Uterus (tissue), 4 donors: ENCODE measurements at places on chromosomes 4 and X. TPM values are rescaled to one million over a fixed set of nuclear protein-coding genes. Genes with fewer than 3 reads are reported as not detected.

GRCh38 chrX:132017431-132018185 is 5.5 kb upstream of the STK26 start:
- DNase-seq: no peak

GRCh38 chr4:117466388-117466787 is 381.0 kb upstream of the TRAM1L1 start:
- DNase-seq: no peak

DNA sequence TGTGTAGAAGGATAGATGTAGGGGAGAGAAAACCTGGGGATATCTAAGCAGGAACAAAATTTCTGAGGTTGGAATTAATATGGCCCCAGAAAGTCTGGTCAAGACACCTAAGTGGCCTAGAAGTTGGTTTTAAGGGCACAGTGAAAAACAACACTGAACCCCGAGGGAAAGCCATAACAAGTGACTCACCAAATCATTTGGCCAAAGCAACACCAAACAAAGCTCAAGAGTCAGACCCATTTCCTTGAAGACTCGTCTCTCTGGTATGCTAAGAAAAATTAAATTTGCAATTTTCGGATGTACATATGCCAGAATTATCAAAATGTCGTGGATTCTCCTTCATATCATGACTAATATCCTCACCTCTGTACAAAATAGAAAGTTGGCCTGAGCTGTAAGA is 162.9 kb downstream of the SMIM20 start:
- DNase-seq: no peak

DNA sequence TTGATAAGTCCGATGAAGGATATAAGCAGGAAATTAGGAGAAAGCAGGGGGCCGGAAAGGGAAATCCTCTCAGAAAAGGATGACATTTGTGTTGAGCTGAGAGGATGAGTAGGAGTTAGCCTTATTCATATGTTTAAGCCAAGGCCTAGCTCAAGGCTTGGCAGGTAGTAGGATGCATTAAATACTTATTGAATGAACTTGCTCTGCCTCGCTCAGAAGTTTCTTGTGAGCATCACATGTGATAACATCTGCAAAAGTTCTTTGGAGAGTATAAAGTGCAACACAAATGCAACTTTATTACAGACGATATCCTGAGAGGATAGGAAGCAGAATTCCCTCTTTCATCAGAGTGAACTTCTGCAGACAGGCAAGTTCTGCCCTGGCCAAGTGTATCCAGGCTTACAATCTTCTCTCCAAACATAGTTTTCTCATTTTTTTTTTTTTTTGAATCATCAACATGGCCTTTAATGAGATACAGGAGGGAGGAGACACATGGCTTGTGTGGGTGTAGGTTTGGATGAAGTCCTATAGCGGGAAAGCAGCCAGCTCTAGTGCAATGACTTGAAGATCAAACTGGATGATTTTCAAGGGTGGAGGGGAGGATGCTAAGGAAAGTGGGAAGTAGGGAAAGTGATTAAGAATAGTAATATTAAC is 48.1 kb downstream of the LUZP4 start:
- DNase-seq: peak; percentile 68

DNA sequence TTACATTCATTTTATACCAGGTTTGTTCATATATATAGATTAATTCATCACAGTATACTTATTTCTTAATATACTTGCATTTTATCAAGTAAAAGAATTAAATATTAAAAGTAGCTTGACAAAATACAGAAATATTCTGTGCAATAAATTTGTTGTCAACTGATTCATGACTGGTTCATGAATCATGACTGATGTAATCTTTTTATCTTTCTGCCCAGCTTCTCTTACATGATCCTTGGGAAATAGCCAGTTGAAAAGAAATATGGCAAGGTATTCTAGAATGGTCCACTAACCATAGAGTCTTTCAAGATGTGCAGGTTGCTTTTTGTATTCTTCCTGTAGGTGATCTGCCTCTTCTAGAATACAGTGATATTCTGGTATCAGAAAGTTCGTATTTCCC is 4.2 kb upstream of the CCNA2 start:
- no peak for DNase-seq

GRCh38 chrX:47561659-47562151 is 700 bp downstream of the ARAF start:
- no peak for DNase-seq

EVC gene
- total RNA-seq: 48.3 TPM

- peak; percentile 21 for DNase-seq
These were observed 39.2 kb upstream of the ANTXR2 start for GRCh38 chr4:80112236-80112635.

GJB1 gene
- total RNA-seq: not detected

GAGE1 gene
- total RNA-seq: not detected

- no peak for DNase-seq
These were observed 13.6 kb upstream of the SPARCL1 start for GRCh38 chr4:87542734-87543312.

GRCh38 chr4:125313497-125313896 is 1.3 kb upstream of the FAT4 start:
- peak; percentile 50 for DNase-seq

DNA sequence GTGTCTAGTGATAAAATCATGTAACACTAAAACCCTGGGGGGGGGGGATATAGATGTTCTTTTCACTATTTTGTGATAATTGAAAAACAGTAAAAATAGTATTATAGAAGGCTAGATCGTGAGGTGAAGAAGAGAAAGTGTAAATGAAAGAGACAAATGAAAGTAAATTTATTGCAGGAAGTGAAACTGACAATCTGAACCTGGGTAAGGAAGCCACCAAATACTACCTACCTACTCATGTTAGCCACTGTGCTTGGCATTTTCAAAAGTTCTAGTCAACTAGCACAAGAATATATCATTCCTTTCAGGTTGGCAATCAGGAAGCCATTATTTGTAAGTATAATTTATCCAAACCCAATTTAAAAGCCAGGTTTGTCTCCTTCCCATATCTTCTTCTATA is 1366.1 kb downstream of the FAM133A start:
- DNase-seq: no peak

DNA sequence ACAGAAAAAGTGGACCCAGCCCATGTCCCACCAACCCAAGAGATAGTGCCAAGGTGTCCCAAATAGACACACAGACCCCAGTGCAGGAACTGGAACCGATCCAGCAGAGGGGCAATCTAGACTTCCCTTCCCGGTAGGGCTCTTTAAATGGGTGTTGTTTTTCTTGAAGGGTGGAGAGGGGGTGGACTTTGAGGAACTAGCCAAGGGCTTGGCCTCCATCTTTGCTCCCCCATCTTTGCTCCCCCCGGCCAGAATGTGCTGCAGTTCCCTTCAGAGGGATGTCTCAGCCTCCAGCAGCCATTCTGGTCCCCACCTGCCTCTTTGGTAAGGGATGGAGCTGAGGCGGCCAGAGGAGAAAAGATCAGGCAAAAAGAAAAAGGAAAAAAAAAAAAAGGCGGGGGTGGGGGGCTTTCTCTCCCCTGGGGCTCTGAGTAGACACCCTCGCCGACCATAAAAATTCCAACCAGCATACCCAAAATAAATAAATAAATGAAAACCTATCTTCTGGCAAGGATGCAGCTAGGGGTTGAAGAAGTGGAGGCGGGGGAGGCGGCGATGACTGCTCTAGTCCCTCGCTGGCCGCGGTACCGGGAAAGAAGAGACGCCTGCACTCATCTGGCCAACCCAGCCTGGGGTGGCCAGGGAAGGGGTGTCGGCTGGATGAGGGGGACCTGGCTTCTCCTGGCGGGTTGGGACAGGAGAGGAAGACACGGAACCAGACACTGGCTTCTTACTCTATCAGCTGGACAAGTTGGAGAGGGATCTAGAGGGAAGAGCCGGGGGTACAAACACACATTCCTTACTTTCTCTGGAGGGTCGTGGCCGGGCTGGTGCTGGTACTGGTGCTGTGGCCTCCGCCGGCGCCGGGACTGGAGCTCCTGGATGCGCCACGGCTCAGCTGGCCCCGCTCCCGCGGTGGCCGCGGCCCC is 38.5 kb upstream of the IQSEC2 start:
- DNase-seq: no peak

CXorf65 gene
- total RNA-seq: not detected

RBMX2 gene
- 14.1 TPM for total RNA-seq

GRCh38 chr4:176277162-176277904 is 8.3 kb upstream of the ASB5 start:
- DNase-seq: peak; percentile 43

DNA sequence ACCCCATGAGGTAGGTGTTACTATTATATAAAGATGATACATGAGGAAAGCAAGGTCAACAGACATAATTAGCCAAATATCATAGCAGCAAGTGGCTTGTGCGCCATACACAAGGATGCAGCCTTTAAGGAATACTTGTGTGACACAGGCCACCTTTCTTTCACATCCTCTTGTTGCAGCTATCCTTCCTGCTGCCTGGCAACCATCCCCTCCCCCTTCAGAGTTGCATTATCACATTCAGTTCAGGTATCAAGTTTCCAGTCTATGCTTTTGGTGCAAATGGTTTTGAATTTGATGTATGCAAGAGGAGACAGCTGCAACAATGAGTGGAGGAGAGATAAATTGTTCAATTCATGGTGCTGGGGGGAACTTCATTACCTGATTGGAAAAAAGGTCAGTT is 6.4 kb downstream of the ZCCHC18 start:
- DNase-seq: no peak

DNA sequence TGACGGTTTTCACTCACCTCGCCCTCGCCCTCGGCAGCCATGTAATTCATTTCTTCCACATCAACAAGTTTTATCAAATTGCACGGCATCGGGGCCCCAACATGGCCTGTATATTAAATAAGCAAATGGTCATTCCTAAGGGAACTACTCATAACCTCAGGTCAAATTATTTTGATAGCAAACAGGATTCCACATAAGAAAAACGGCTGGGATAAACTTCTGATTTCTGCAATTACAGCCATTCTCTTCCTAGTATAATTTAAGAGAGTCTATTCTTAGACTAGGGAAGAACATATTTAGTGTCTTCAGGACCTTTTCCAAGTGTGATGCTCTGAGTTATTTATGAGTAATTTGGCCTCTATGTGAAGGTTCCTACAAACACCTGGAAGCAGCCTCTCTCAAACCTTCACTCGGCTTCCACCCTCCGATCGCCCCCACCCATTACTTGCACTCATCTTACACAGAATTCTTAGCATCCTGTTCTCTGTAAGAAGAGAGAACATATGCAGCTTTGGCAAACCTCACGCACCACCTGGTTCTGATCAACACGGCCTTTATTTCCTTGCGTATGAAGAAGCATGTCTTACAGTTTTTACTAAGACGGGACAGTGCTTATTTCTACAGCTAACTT is 29.4 kb upstream of the CENPU start:
- peak; percentile 85 for DNase-seq

DNA sequence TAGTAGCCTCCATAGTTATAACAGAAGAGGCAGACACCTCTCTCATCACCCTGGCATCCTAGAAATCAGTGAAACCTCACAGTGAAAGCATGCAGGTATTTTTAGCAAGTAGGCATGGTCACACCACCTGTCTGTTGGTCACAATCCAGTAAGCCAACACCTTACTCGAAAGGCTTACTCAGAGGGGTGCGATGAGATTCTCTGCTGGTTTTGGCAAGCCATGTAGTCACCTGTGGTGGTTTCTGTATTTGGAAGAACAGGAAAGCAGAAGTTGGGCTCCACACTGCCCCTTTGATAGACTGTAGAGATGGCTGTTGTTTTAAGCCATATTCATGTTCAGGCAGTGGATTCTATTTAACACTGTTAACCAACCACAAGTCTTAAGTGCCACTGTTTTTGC is 134.7 kb downstream of the DCLK2 start:
- DNase-seq: no peak

- DNase-seq: no peak
These were observed 9.5 kb downstream of the PNMA6F start for GRCh38 chrX:153312041-153312440.

GRCh38 chr4:30989508-30989907 is 269.3 kb downstream of the PCDH7 start:
- DNase-seq: no peak

FAM156A gene
- 12.9 TPM for total RNA-seq

- DNase-seq: no peak
These were observed 89.0 kb upstream of the BANK1 start for GRCh38 chr4:101701551-101701950.

DNA sequence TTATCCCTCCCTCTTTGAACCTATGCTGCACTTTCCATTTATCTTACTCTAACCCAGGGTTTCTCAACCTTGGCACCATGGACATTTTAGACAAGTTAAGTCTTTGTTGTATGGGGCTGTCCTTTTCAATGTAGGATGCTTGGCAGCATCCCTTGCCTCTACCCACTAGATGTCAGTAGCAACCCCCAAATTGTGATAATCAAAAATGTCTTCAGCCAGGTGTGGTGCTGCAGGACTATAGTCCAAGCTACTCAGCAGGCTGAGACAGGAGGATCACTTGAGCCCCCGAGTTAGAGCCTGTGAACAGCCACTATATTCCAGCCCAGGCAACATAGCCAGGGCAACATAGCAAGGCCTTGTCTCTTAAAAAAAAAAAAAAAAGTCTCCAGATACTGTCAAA is 7.0 kb downstream of the LRCH2 start:
- no peak for DNase-seq

- DNase-seq: no peak
These were observed 29.6 kb downstream of the PHOX2B start for GRCh38 chr4:41718907-41719306.

DNA sequence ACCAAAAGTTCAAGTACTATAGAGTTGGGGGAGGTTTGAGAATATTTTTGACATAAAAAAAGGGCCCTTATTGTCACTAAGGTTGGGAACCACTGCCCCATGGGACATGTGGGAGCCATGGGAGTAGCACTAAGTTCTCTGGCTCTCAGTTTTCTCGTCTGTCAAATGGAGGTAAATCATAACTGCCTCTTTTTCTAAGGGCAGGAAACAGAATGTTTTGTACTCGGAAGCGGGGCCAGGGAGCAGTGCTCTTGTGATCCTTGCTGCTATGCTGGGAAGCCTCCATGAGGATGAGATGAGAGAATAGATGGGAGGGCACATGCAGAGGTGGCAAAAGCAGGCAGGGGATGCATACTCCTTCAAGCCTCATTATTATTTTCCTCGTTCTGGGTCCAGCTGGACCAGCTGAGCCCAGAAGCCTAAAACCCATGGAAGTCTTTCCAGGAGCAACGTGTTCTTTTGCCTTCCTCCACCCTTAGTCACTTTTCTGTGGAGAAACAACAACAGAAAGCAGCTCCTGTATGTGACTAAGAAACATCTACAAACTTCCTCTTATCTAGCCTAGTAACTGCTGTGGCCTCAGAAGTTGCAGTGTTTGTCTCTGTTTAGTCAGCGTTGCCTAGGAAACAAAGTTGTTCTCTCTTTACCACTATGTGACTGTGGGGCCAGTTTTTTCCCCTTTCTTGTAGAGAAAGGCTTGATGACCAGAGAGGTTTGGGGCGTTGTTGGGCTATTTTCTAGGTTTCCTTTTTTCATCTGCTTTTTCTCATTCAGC is 64.8 kb downstream of the TSC22D3 start:
- DNase-seq: peak; percentile 79

GRCh38 chr4:142383800-142384470 is 462.2 kb downstream of the INPP4B start:
- no peak for DNase-seq

DNA sequence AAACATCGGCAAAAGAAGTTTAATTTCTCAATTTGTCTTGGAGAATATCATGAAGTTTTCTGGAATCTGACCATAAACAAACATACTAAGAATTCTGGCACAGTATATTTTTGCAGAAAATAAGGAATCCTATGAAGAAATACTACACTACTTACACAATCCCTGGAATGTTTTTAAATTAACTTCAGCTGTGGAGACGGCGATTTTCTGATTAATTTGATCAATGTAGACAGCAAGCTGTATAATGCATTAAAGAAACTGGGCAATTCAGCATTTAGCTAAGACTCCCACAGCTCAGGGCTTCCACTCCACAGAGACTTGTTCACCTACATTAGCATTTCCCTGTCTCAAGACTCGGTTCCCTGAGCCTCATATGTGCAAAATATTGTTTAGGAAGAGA is 12.2 kb downstream of the EGFL6 start:
- no peak for DNase-seq
